Dorsolateral prefrontal cortex (tissue), 122 donors: ENCODE measurements at places on chromosomes 2 and 18. TPM values are rescaled to one million over a fixed set of nuclear protein-coding genes. Genes with fewer than 3 reads are reported as not detected.

The ANTXR1 gene
- total RNA-seq, result 45.0 TPM

DNA sequence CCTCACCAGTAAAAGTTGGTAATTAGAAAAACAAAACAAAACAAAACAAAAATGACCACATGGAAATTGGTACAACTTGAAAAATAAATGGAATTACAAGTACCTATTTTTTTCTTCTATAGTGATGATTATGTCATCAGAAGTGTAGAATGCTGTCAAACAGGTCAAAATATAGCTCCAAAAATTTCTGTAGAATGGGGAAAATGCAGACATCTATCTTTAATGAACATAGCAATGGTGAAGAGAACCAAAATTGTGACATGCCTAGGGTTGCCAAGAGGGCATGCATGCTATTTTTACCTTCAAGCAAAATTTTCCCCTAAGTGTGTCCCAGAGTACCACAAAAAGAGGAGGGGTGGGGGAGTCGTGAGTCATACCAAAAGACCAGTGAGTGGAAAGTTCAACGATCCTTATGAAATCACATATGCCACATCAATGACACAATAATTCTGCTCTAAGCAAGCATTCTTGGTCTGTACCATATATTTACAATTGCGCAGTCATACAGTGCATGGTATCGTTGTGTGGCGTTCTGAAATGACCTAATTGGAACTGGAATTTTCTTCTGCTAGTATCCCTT is 1436.4 kb downstream of the SUCLG1 start:
- no peak for DNase-seq

The TMEM247 gene
- not detected for total RNA-seq

DNA sequence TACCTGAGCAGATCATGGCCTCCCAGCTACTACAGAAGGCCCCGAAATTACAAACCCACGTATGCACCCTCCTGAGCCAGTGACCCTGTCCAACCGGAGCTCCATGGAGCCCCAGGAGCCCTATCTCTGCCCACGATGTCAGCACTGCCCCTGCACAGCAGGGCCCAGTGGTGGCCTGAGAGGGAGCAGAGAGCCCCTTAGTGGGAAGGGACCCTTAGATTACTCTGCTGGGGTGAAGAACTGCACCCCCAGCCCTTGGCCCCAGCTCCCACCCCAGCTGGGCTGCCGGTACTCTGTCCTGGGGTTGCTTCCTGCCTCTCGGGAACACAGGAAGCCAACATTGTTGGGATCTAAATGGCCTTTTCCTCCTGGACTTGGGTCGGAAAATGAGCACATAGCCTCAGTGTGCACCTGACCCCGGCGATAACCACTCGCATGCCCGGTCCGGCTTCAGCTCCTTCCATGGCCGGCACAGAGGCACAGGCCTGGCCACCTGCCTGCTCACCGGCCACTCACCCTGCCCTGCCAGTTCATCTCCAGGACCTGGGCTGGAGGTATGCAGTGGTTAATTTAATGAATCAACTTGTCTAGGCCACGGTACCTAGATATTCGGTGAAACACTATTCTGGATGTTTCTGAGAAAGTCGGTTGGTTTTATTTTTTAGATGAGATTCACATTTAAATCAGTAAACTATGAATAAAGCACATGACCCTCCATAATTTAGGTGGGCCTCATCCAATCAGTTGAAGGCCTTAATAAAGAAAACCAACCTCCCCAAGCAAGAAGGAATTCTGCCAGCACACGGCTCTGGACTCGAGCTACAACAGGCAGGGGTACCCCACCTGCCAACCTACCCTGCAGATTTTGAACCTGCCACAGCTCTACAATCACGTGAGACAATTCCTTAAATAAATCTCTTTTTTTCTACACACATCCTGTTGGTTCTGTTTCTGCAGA is 19.2 kb downstream of the TNS1 start:
- no peak for DNase-seq

The C2orf66 gene
- total RNA-seq, result 0.26 TPM

DNA sequence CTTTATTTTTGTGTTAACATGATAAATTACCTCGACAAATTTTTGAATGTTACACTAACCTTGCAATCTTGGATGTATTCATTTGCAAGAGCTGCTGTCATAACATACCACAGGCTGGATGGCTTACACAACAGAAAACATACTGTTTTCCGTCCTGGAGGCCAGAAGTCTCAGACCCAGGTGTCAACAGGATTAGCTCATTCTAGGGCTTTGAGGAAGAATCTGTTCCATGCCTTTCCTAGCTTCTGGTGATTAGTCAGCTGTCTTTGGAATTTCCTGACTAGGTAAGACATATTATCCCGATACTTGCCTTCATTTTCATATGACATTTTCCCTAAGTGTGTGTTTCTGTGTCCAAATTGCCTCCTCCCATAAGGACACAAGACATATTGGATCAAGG is 188.6 kb upstream of the CDH19 start:
- no peak for DNase-seq

DNA sequence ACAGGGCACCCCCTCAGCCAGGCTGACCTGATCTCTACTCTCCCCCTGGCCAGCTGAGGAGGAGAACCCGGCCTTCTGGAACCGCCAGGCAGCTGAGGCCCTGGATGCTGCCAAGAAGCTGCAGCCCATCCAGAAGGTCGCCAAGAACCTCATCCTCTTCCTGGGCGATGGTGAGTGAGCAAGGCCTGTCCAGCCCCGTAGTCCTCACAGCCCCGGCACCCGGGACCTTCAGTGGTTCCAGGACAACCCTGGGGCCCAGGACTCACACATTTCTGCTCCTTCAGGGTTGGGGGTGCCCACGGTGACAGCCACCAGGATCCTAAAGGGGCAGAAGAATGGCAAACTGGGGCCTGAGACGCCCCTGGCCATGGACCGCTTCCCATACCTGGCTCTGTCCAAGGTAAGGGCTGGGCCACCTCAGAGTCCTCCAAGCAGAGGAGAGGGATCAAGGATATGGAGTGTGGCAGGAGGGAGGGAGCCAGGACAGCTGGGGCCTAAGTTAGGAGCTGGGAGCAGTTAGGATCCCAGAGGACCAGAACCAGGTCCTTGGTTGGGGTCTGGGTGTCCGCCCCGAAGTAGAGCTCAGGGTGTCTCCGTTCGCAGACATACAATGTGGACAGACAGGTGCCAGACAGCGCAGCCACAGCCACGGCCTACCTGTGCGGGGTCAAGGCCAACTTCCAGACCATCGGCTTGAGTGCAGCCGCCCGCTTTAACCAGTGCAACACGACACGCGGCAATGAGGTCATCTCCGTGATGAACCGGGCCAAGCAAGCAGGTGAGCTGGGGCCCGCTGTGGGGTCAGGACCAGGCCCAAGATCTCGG is 555 bp downstream of the ALPI start:
- peak; percentile 39 for DNase-seq

DNA sequence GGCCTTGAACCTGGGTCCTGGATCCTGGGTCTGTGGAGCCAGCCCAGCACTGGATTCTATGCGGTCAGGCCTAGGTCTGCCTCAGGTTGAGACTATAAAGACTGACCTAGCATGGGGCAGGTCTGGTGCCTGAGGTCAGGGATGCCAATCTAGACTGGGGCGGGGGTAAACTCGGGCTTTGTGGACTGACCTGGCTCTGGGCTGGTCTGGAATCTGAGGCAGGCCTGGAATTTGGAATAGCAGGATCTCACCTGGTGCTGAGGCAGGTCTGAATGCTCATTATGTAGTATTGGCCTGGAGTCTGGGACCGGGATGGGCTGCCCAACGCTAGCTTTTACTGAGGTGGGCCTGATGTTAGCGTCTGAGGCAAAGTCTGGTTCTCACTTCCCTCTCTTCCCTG is 256.0 kb downstream of the KIAA1328 start:
- no peak for DNase-seq

DNA sequence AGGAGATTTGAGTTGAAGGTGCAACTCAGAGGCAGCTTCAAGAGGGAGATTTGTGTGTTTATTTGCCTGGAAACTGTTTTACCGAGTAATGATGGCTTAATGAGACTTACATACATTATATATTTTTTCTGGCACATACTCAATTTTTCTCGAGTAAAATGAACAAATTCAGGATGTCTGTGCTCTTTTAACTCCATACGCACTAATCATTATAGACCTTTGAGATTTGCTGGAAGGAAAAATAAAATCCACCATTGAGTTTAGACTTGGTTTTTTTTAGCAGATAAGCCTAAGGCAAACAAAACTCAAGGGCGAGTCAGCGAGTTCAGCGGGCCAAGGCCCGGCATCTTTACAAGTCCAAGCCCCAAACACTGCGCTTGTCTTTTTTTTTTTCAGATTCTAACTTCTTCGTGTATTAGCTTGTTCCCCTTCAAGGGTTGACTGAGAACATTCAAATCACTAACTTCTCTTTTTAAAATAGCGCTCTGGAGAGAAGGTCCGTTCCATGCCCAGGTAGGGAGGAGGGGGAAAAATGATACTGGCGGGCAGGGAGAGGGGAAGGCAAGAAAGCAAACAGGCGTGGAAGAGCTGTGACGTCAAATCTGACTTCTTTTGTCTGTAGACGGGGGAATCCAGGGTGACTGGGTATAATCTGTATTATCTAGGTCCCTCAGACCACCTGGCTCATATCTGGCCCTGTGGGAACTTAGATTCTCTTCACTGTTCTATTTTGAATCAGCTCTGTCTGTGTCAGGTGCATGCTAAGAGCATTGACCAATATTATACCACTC is 72.7 kb upstream of the MAP3K20 start:
- DNase-seq, result no peak

GRCh38 chr18:27685091-27685490 is 491.8 kb downstream of the CDH2 start:
- DNase-seq, result no peak

The TMEM18 gene
- total RNA-seq, result 28.4 TPM

- no peak for DNase-seq
These were observed 181.5 kb downstream of the KLHL29 start for GRCh38 chr2:23566241-23567142.

- no peak for DNase-seq
These were observed at the start of gene ANO7 for GRCh38 chr2:241188361-241189092. ANO7 (plus strand) TSS chr2:241188677; CDS start chr2:241190064, 1,387 bp downstream.

- DNase-seq, result no peak
These were observed 13.8 kb downstream of the MYO1B start for GRCh38 chr2:191258996-191259395.

- DNase-seq, result no peak
These were observed 6.0 kb upstream of the FAM117B start for GRCh38 chr2:202628646-202629198.

The SERPINB13 gene
- not detected for total RNA-seq
